ENCODE measurements at places on chromosomes 12 and 14.

GRCh38 chr12:8648576-8649205 is 13.9 kb downstream of the MFAP5 start:
- DNase-seq: no peak

DNA sequence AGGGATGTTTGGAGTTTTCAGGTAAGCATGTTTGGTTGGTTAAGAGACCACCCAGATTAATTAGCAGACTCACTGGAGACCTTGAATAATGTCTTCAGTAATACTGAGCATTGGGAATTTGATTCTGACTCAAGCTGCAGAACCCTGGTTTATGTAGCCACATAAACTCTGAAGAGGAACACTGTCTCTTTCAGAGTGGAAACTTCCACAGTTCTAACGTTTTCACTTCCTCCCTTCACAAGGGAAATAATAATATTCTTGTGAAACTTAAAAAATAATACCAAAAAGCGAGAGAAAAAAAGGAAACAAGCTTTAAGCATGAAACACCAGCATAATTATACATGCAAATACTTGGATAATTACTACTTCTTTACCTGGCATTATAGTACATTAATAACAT is 40.0 kb upstream of the ST8SIA1 start:
- DNase-seq: no peak

DNA sequence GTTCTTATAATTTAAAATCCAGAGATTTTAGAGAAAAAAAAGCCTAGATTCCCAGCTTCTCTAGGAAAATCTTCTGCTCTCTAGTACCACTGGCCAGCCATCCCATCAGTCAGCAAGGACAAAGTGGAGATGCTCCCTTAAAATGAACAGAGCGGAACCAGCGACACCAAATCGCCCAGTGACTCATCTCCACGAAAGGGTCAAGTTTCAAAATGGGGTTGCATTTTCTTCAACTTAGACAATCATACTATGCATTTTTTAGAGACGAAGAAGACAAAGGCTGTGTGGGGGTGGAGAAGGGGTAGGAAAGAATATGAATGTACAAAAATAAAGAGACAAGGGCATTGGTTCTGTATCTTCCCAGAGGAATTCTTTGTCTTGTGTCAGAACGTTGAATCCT is 212.0 kb downstream of the SLC15A4 start:
- DNase-seq: peak; percentile 34

GRCh38 chr14:102080183-102081080 is 6.4 kb downstream of the HSP90AA1 start:
- DNase-seq: no peak

- DNase-seq: no peak
Measured at GRCh38 chr14:31170411-31170810, 37.2 kb downstream of the HECTD1 start.

DNA sequence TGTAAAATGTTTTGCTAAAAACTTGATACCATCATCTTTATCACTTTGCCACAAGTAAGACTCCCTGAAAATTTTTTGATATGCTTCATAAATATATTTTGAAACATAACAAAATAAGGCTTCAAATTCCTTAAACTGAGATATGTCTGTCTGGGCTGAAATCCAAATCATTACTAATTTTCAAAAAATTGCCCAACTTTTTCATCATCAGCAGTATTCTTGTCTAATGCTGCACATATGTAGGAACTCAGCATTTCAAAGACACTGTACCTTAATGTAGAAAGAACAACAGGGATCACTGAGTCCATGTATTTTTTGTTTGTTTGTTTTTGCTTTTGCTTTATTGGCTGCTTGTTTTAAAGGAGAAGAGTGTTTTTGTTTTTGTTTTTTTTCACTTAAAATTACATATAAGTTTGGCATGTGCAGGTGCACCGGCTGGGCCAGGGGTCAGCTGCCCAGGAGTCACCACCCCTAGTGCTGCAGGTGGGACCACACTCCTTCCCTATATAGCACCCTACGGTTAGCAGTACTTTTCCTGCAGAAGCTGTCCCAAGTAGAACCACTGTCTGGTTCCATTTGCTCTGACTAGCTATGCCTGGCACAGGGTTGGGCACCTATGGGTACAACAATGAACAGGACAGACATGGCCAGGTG is 231.2 kb downstream of the PIK3C2G start:
- DNase-seq: no peak

- no peak for DNase-seq
Measured at GRCh38 chr14:104266631-104267575, 128.5 kb downstream of the KIF26A start.

DNA sequence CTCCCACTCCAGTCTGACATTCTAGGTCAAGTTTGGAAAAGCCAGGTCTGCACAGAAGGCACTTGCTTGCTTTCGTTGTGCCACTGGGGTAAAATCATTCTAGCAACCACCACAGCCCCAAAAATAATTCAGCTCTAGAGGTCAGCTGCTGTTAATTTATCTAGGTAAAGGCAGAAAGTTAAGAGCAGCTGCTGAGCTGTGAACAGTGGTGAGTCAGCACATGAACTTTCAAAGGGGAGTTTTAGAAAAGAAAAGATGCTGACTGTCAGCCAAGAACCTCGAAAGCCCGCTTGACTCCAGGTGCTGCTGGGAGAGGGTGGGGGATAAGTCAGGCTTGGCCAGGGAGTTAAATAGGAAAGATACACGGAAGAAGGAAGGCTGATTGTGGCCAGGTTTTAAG is 12.7 kb downstream of the CCDC197 start:
- DNase-seq: peak; percentile 37

- no peak for DNase-seq
Measured at GRCh38 chr14:62657376-62657775, 387.9 kb downstream of the KCNH5 start.

DNA sequence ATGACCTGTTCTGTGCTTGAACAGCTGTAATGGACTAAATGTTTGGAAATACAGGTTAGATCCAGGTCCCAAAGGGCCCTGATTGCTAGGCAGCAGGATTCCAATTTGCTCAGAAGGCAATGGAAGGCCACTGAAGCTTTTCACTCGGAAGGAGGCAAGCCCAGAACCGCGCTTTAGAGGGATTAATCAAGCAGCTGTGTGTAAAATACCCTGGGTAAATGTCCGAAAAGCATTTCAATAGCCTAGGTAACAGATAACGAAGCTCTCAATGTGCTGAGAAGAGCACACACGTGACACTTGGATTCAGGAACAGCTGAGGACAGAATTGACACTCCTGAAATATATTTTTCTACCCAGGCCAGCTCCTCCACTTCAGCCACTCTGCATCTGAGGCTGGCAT is 436.1 kb downstream of the TMEM132D start:
- no peak for DNase-seq
